NCI-H187 (cell line): ENCODE measurements at places on chromosomes 16 and 17.

- no peak for DNase-seq
Measured at GRCh38 chr17:79647456-79647915, 36.6 kb upstream of the RBFOX3 start.

- DNase-seq = no peak
Measured at GRCh38 chr17:15281909-15282308, 16.8 kb upstream of the PMP22 start.

DNA sequence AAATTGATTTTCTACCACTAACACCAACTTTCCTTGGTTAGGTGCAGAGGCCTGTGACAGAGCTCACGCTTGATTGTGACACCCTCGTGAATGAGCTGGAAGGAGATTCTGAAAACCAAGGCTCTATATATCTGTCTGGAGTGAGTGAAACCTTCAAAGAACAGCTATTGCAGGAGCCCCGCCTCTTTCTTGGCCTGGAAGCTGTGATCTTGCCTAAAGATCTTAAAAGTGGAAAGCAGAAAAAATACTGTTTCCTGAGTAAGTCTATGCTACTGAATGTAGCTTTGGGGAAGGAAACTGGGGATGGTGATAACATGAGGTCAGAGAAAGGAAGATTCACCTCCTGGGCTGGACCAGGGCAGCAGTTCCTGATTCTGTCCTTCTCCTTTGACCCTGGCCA is 38.3 kb downstream of the REXO5 start:
- DNase-seq = no peak

- no peak for DNase-seq
Measured at GRCh38 chr16:50313596-50314478, 47.5 kb downstream of the ADCY7 start.

DNA sequence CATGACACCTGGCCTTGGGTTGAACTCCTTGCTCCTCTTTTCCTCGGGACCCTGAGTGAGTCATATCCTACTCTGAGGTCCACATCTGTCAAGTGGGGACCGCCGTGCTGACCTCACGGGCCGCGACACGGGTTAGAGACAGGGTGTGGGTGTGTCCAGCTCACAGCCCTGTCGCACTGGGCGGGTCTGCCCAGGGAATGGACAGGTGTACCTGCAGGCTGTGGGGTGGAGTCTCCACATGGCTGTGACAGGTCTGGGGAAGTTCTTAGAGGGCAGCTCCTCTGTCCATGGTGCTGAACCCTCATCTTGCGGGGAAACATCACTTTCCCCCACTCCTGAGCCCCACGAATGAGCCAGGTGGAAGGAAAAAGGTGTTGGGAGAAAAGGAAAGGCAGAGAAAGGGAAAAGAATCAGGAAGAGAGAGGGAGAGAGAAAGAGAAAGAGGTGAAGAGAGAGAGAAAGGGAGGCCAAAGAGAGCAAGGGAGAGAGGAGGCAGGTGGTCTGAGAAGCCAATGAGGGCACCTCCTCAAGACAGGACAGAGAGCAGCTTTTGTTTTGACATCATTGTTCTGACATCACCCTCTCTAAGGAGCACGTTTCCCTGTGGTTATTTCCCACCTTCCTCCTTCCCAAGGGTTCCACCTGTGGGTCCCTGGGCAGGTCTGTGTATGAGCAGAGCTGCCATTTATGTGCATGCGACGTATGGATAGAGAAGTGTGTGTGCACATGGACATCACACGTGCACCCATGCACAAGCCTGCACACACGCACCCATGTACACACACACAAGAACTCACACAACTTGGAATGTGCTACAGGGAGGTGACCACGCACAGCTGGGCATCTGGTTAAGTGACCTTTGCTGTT is 32.6 kb upstream of the CBFA2T3 start:
- DNase-seq = no peak

DNA sequence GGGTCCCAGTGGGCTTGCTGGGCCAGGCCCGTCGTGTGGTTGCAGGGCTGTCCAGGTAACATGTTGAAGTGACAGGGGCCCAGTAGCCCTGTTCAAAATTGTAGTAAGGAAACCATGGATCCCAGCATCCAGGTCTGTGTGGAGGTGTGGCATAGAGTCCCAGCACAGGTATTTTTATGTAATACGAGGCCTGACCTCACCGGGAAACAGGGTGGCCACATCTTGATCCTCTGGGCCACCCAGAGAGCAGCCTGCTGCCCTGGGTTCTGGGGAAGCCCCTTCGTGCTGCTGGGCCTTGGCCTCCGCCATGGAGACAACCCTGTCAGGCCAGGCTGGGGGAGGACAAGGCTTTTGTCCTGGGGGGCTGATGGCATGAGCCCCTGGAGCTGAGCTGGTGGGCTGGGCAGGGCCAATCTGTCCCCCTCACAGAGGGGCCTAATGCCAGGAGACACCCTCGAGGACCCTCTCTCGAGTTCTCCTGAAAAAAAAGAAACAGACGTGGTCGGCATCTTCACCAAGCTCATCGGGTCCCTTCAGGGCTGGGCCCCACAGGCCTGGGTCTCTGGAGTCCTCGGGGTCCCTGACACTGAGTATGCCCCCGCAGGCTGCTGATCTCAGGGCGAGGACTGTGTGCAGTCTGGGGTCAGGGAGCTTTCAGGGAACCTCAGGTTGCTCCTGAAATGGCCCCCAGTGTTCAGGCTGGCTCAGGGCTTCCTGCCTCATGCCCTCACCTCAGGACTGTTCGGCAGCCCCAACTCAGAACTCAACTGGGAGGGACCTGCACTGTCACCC is 47.8 kb downstream of the TNFRSF13B start:
- no peak for DNase-seq

DNA sequence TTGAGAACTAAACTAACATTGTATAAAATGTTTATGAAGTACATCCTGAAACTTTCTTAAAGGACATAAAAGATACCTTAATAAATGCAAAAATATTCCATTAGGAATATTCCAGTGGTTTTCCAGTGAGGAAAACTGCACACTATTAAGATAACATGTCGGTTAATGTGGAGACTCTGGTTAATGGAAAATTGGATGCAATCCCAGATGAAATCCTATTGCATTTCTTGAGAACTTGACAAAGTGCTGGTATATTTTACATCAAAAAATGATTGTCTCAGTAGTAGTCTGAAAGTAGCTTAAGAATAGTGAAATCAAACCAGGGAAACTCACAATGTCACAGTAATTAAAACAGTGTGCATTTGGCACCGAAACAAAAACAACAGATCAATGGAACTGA is 202.5 kb upstream of the MON1B start:
- DNase-seq = no peak

DNA sequence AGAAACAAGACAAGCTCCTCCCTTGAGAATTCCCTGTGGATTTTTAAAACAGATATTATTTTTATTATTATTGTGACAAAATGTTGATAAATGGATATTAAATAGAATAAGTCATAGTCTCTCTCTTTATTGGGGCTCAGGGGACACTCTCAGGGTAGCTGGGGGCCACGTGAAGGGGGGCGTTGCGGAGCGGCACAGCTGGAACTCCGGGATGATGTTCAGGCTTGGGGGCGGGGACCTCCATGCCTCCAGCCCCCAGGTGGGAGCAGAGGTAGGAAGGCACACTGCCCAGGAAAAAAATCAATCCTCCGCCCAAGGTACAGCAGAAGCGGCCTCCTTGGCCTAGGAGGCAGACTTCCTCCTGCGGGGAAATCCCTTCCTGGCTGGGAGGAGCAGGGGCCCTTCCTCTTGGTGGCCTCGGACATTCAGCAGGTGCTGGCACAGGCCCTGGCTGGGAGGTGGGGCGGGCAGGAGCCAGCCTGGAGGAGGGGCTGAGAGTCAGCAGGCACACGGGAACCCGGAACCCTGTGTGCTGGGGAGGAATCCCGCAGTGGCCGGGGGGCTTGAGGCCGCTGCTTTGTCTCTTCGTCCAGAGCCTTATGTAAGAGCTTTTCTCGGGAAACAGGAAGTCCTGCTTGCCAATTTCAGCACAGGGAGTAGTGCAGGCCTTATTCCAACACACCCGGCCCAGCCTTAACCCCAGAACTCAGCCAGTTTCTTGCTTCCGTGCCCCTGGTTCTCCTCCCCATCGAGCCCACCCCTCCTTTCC is 591 bp upstream of the TNFSF13 start:
- DNase-seq = no peak

GRCh38 chr16:73058221-73058615 is 10.3 kb upstream of the ZFHX3 start:
- DNase-seq = no peak

GRCh38 chr16:30086291-30087140 is 5.2 kb downstream of the TBX6 start:
- DNase-seq = no peak

- no peak for DNase-seq
Measured at GRCh38 chr16:8621222-8621571, 301 bp upstream of the METTL22 start.
